Left colon (tissue), 2 donors: ENCODE measurements at places on chromosomes 12 and 14.

DNA sequence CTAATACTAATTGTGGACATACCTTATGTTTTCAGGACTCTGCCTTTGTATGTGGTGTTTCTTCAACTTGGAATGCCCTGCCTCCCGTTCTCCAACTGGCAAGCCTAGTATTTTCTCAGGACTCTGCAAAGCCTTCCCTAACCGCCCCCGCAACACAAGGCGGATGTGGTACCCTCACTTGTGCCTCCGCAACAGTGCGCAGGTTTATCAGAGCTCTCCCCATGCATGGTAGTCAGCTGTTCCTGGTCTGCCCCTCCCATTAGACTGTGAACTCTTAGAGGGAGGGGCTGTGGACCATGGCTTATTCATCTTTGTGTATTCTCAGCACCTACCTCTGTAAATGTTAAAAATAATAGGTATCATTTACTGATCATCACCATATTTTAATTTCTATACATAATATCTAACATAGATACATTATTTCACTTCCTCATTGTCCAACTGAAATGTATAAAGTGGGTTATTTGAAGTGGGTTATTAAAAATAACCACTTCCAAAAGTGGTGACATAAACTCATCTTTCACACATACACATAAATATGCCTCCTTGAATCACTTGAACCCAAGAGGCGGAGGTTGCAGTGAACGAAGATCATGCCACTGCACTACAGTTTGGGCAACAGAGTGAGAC lies 9.0 kb downstream of the LPAR5 start:
- DNase-seq: no peak

GRCh38 chr12:93883436-93884154 lies 206.4 kb downstream of the CRADD start:
- DNase-seq: no peak

- no peak for DNase-seq
Observed at GRCh38 chr14:103427485-103428443, 42.5 kb downstream of the MARK3 start.

DNA sequence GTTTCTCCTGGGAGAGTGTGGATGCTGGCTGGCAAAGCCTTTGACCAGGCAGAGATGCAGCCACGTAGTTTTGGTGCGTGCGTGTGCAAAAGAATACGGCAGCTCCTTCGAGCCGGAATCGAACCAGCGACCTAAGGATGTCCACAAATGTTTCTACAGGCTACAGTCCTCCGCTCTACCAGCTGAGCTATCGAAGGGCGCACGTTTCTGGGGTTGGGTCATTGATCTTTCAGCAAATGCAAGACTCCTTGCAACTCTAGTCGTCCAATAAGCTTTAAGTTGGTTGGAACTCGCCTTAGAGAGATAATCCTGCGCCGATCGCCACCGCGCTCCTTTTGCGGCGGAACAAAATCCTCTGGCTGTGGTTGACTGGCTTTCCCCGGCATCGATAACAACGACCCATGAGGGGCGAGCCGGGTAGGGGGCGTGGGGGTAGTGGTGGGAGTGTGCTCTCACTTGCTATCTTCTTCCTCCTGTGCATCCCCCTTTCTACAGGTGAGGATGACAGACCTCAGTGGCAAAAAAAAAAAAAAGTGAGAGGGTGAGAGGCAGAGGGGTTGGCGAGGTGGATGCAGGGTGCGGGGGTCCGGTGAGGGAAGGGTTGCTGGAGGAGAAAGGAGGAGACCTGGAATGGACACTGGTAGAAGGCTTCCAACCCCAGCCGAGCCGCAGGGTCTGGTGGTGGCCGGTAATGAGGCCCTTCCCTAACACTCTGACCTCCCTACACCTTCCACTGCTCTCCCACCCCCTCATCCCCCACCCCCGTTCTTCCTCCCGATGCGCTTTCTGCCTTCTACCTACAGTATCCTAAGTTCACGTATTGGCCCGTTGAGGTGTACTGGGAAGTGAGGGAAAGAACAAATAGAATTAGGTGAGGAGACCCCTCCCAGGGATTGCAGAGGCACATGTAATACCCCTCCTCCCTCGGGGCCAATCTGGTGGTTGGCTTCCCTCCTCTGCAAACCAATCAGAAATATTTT lies 11.8 kb upstream of the OR6S1 start:
- no peak for DNase-seq

DNA sequence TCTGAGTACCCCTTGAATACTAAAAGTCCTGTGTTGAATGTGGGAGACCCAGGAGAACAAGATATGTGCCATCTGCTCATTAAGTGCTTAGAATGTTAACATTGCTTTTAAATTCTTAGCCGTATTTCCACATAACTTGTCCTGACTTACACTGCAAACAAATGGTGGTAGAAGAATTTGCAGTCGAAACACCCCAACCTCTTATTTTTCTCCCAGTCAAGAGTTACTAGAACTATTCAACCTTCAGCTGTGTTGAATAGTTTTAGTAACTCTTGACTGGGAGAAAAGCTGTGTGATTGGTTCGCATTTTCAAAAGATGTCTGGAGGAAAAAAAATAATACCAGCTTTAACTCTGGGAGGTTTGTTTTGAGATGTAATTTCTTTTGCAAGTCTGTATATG lies 7.6 kb upstream of the SPX start:
- DNase-seq: no peak

DNA sequence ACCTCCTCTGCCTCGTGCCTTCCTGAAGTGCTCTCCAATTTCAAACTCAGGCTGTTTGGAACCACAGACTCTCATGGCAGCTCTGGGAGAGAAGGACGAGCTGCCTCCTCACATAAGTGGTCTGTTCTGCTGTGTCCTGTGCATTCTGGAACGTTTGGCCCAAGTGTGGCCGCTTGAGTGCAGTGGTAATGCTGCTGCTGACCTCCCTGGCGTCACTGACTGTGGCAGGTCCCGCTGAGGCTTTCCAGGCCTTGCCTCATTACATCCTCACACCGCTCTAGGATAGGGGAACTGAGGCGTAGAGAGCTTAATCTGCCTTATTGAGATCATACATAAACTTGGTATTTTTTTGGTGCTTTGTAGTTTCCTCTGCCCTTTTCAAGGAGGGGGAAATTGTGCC lies 14.2 kb downstream of the CCDC92 start:
- DNase-seq: no peak

GRCh38 chr12:107593713-107594381 lies 91.8 kb upstream of the PWP1 start:
- no peak for DNase-seq

GRCh38 chr12:20132818-20133217 lies 235.5 kb upstream of the PDE3A start:
- no peak for DNase-seq

- DNase-seq: no peak
Observed at GRCh38 chr12:14935031-14935430, 3.3 kb downstream of the ERP27 start.

- DNase-seq: no peak
Observed at GRCh38 chr12:21370845-21371449, 1.8 kb upstream of the IAPP start.

DNA sequence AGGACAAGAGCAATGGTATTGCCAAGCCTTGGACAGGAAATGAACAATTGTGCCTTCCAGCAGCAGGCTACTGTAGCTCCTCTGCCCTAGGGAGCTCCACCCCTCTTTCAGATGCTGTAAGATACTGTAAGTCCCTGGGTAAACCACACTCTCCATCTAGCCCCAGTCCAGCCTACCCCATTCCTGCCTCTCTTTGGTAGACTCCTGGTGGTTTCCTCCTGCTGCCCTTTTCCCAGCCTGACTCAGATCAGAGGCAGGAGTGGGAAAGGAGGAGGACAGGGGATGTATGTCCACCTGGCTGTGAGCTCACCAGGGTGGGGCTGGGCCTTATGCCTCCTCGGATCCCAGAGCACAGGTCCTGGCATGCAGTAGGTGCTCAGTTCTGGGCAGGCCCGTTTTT lies 174.6 kb downstream of the ESRRB start:
- DNase-seq: no peak

- DNase-seq: peak; percentile 90
Observed at GRCh38 chr12:1936406-1937320, 18.2 kb upstream of the CACNA2D4 start.

DNA sequence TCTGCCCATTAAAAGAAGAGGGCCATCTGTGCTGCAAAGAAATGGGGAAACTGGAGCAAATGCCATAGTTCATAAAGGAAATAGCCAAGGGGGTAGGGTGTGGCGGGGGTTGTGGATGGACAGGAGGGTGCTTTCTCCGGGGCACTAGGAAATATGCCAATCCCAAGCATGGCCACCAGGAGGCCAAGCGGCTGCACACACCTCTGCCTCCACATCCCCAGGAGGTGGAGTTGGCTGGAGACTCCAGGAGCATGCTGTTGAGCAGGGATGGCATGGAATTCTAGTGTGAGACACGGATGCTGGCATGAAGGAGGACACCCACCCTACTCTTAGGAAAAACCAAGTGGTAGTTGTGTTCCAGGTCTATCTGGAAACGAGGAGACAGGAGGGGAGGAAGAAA lies 25.2 kb downstream of the NID2 start:
- DNase-seq: peak; percentile 51

DNA sequence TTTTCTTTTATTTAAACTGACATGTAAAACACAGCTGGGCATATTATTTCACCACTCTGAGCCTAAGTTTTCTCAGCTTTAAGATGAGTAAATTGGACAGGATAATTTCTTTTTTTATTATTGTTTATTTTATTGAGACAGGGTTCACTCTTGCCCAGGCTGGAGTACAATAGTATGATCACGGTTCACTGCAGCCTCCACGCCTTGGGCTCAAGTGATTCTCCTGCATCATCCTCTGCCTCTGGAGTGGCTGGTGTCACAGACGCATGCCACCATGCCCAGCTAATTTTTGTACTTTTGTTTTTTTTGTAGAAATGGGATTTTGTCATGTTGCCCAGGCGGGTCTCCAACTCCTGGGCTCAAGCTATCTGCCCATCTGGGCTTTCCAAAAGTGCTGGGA lies 12.7 kb downstream of the BMAL2 start:
- DNase-seq: no peak

DNA sequence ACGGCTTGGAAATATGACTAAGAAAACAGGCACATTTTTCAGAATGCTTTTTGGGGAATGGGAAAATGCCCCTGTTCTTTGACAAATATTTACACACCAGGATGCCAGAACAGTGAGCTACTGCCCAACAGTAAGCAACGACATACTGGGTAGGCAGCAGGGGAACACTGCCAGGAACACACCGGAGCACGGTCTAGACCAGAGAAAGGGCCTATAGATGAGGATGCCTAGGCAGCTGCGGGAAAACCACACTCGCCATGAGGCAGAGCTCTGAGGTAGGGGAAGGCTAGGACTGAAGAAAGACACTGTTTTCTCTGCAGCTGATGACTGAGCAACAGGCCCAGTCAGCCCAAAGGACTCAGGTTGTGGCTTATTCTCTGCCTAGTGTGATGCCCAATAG lies 45.9 kb upstream of the COL2A1 start:
- DNase-seq: no peak

DNA sequence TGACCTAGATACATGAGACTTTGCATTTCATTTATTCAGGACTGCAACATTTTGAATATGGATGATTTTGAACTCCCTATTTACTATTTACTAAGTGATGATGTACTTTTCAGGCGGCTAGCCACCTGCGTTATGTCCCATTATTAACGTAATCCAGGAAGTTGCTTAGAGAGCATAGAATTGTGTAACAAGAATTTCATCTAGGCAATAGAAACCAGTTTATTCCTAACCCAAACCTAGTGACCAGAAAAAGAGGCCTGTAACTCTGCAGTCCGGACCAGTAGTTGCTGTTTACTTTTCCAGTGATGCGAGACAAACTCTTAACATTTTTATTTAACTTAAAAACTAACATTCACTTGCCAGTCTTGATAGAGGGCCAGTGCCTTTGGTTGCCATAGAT lies 12.3 kb downstream of the NUDT4 start:
- DNase-seq: no peak

DNA sequence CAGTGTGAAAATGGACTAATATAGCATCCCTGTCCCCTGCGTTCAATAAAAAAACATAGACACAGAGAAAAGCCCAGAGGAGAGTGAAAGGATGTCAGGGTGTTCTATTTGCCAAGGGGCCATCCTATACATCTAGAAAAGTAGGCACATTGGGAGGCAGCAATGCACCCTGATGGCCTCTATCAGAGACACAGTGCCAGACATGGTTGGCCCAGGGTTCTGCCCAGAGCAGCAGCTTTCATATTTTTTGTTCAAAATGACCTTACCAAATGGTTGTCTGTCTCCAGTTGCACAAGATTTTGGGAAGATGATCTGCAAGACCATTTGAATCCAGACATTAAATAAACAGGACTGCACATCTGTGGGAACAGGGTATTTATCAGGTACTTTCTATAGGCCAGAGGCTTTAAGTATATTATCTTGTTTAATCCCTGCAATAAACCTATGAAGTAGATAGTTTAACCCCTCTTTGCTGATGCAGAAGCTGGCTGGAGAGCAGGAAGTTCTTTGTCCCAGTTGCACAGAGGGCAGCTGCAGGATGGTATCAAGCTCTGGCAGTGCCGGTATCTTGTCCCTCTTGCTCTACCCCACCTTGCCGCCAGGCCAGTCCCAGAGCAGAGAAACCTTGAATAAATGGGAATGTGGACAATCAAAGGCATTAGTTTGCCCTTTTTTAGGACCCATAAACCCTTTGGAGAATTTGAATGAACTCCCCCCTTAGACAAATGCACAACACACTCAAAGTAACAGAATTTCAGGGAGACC lies 171.8 kb upstream of the PWP1 start:
- DNase-seq: no peak

DNA sequence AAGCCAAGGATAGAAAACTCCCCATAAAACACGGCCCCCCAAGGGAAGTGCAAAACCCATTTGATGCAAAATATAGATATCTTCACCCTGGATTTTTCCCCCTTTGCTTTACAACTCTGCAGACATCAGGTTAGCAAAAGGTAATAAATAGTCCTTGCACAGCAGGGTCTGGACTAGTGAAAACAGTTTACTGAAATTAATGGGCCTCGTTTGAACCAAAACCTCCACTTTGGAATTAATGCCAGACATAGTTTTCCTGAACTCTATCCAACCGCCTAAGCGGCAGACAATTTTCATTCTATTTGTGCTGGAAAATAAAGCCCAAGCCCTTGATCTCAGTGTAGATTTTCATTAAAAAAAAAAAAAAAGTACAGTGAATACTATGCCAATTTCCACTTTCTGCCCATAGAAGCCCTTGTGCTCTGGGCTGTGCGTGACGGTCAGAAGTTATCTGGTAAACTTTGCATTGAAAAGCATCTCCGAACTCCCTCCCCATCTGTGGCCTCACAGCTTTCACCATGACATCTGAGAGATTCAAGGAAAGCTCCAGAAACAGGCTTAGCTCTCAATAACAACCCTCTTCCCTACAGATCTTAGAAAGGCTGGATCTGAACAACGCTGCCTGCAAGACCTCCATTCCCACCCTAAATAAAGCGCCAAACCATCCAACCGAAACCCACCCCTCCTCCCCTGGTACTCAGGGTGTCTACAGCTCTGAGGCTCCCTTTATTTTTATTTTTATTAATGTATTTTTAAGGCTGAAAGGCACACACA lies 11.0 kb upstream of the IRF2BPL start:
- no peak for DNase-seq
